ENCODE measurements at places on chromosomes 16 and 17. TPM values are rescaled to one million over a fixed set of nuclear protein-coding genes. Genes with fewer than 3 reads are reported as not detected.

DNA sequence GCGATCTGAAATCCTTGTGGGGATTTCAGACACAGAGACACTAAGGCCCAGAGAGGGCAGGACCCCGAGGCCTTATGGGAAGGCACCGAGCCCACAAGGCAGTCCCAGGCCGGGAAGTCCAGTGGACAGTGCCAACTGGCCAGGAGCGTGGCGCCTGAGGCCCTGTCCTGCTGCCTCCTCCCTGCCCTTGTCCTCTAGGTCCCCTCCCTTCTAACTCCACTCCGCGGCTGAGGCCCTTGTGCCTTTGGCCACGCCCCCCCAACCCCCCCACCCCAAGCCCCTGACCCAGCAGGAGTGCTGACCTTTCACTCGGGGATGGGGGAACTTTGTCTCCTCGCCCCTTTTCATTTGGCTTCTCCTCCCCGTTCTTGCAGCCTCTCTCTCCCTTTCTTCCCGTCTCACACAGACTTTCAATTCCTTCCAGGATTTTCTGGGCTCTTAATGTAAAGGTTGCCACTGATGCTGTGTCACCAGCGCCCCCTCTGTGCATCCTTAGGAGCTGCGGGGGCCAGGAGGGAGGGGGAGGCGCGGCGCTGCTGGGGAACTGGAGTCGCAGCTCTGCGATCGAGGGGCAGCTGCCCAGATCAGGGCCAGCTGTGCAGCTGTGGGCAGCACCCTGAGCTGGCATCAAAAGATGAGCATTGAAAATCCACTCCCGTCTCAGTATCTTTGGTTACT lies 29.1 kb downstream of the CRHR1 start:
- DNase-seq: no peak
- H3K36me3 ChIP-seq: no peaks in the 10 kb centered on the region
- no peak overlapping the region for H3K4me3 ChIP-seq
- H3K27me3 ChIP-seq: no peaks in the 10 kb centered on the region
- no peaks in the 10 kb centered on the region for H3K4me1 ChIP-seq
- H3K27ac ChIP-seq: no peak overlapping the region

- no peak overlapping the region for H3K27ac ChIP-seq
- no peak for DNase-seq
- H3K4me3 ChIP-seq: no peak overlapping the region
- H3K4me1 ChIP-seq: no peaks in the 10 kb centered on the region
- H3K36me3 ChIP-seq: no peaks in the 10 kb centered on the region
- H3K27me3 ChIP-seq: no peaks in the 10 kb centered on the region
Observed at GRCh38 chr17:62805234-62805633, 2.9 kb downstream of the MARCHF10 start.

DNA sequence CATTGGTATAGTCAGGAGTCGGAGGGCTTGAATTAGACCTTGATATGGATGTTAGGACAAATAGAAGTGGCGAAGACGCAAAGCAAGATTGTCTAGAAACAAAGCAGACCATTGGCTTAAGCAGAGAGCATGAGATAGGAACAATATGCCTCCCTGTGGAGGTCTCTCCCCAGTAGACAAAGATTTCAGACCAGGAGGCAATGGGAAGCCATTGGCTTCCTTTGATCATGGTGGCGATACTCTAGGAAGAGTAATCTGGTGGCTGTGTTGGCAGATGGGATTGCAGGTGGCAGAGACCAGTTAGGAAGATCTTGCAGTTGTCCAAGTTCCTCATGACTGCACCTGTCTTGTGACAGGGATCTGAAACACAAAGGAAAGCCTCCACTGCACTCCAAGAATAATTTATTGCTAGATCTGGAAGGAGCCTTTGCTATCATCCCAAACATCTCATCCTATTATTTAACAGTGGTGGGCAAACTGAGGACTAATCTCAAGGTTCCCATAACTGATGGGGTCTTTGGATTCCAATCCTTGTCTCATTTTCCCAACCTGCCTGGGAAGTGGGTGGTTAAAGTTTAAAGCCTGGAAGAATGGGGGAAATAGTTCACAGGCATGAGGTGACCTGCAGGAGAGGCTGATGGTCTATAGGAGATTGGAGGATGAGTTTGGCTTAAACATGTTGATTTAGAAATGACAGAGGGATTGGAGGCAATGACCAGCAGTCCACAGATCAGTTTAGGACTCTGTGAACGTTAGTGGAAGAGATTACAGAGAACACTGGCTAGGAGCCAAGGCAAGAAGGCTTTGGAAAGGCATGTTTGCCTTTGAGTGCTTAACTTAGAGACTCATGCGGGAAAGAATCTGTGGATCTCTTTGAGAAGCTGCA lies 37.0 kb downstream of the HLF start:
- H3K4me1 ChIP-seq: peaks cover 29% of the 10 kb centered on the region
- H3K36me3 ChIP-seq: no peaks in the 10 kb centered on the region
- DNase-seq: no peak
- H3K27ac ChIP-seq: no peak overlapping the region
- H3K4me3 ChIP-seq: no peak overlapping the region

GRCh38 chr16:64621616-64622015 lies 500.2 kb downstream of the CDH11 start:
- H3K27ac ChIP-seq: no peak overlapping the region
- no peak overlapping the region for H3K4me3 ChIP-seq
- no peak for DNase-seq
- H3K4me1 ChIP-seq: no peaks in the 10 kb centered on the region

DNA sequence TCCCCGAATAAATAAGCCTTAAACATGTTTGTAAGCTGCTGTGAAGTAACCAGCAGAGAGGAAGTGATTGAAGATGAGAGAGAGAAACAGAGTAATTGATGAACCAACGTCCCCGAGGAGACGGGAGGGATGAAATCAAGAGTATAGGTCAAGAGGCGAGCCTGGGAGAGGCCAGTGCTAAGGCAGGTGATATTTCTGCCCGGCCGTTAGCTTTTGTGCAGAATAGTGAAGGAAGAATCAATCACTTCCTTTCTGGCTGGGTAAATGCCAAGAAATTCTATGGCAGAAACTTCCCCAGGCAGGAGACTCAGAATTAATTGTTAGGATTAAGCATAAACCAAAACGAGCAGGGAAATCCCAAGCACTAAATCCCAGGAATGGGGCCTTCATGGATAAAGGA lies 273.8 kb downstream of the CDH13 start:
- H3K4me1 ChIP-seq: no peaks in the 10 kb centered on the region
- H3K36me3 ChIP-seq: no peaks in the 10 kb centered on the region
- no peak for DNase-seq
- H3K4me3 ChIP-seq: no peak overlapping the region
- H3K27ac ChIP-seq: no peak overlapping the region

- H3K4me1 ChIP-seq: no peaks in the 10 kb centered on the region
- no peak overlapping the region for H3K4me3 ChIP-seq
- H3K27ac ChIP-seq: no peak overlapping the region
- H3K27me3 ChIP-seq: no peaks in the 10 kb centered on the region
- H3K36me3 ChIP-seq: no peaks in the 10 kb centered on the region
Observed at GRCh38 chr17:70582777-70583176, 413.4 kb downstream of the KCNJ2 start.

DNA sequence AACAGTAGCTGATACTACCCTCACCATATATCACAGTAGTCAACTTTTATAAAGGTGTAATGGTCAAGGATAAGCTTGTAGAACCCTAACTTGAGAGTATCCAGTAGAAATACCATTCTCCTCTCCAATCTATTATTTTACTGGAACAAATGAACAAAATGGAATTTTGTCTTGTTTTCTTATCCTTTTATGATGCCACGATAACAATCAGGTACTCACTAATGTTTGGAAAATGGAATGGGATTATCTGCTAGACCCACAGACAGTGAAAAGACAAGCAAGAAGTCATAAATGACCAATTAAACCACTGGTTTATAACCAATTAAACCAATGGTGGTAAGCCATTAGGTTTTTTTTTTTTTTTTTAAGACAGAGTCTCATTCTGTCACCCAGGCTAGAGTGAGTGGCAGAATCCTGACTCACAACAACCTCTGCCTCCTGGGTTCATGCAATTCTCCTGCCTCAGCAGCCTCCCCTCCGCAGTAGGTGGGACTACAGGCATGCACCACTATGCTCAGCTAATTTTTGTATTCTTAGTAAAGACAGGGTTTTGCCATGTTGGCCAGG lies 10.4 kb downstream of the GPATCH8 start:
- H3K4me3 ChIP-seq: no peak overlapping the region
- DNase-seq: no peak
- H3K36me3 ChIP-seq: no peaks in the 10 kb centered on the region
- H3K4me1 ChIP-seq: no peaks in the 10 kb centered on the region
- H3K27ac ChIP-seq: no peak overlapping the region

DNA sequence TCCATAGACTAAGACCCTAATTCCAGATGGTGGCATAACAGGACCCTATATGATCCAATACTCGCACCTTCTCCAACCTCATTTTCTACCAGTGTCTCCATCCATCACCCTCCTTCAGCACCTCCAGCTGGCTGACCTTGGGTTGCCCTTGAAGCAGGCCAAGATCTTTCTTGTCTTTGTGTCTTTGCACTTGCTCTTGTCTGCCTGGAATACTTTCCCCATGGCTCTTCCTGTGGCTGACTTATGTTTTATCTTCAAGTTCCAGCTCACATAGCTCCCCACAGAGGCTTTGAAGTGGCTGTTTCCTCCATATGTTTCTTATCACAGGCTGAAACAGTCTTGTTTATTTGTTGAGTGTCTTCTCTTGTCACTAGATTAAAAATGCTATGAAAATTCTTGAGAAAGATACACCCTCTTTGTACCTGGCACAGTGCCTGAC lies 29.6 kb upstream of the MMD start:
- no peak for DNase-seq
- H3K27me3 ChIP-seq: no peaks in the 10 kb centered on the region
- no peaks in the 10 kb centered on the region for H3K36me3 ChIP-seq
- H3K4me3 ChIP-seq: no peak overlapping the region
- no peak overlapping the region for H3K27ac ChIP-seq

GRCh38 chr17:40355123-40355803 lies 9.3 kb downstream of the GJD3 start:
- no peak overlapping the region for H3K4me3 ChIP-seq
- H3K4me1 ChIP-seq: peaks cover 38% of the 10 kb centered on the region
- no peaks in the 10 kb centered on the region for H3K27me3 ChIP-seq
- H3K36me3 ChIP-seq: peaks cover 56% of the 10 kb centered on the region
- H3K27ac ChIP-seq: peak overlapping the region; percentile 55
- DNase-seq: peak; percentile 83

- H3K4me1 ChIP-seq: no peaks in the 10 kb centered on the region
- H3K27me3 ChIP-seq: no peaks in the 10 kb centered on the region
- H3K27ac ChIP-seq: no peak overlapping the region
- H3K4me3 ChIP-seq: no peak overlapping the region
Observed at GRCh38 chr17:1914661-1915083, 84.9 kb downstream of the RPA1 start.

DNA sequence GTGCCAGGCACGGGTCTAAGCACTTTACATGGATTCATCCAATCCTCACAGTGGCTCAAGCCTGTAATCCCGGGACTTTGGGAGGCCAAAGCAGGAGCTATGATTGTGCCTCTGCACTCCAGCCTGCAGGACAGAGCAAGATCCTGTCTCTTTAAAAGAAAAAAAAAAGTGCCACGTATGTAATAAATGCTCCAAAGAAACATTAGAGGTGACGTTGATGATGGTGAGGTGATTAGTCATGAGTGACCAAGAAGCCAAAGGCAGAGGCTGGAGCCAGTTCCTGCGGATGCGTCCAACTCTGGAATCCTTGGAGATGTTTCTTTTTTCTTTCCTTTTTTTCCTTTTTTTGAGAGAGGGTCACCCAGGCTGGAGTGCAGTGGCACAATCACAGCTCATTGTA lies 59.4 kb upstream of the SIAH1 start:
- H3K36me3 ChIP-seq: no peaks in the 10 kb centered on the region
- H3K4me3 ChIP-seq: no peak overlapping the region
- H3K27ac ChIP-seq: peak overlapping the region; percentile 56

GRCh38 chr17:82272495-82273326 lies 789 bp downstream of the CSNK1D start:
- H3K36me3 ChIP-seq: peaks cover 5% of the 10 kb centered on the region
- H3K27me3 ChIP-seq: no peaks in the 10 kb centered on the region
- DNase-seq: no peak
- peak overlapping the region; percentile 96 for H3K4me3 ChIP-seq
- H3K27ac ChIP-seq: peak overlapping the region; percentile 100

DNA sequence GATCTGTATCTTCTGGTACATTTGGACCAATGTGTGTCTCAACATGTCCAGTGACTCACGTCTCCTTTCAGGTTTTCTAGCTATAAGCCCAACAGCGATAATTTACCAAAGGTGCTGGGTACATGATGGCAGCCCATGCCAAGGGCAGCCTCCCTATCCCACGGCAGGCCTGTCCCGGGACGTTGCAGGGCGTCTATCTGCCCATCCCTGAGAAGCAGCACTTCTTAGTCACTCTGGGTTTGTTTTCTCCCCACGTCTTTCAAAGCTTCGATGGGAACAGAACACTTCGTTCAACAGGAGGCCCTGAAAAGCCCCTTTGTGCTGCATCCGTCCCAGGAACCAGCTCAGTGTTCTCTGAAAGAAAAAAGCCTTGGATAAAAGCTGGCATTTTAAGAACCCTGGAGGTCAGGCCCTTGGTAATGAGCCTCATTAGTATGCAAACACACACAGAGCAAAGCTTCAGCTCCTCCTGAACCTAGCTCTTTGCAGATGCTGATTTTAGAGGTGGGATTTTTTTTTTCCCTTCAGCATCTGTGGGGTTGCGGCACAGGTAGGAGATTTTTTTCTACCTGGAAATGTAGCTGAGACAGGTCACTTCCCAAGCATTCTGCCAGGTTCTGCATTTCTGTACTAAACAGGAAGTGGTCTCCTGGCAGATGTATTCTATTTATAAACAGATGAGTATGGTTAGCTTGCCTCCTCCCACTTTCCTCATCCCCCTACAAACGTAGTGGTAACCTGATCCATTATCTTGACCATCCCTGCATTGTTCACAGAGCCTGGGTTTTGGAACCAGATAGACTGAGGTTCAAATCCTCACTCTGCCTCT lies 17.5 kb upstream of the MT4 start:
- peaks cover 11% of the 10 kb centered on the region for H3K4me1 ChIP-seq
- H3K27me3 ChIP-seq: no peaks in the 10 kb centered on the region
- H3K4me3 ChIP-seq: no peak overlapping the region
- DNase-seq: no peak
- no peaks in the 10 kb centered on the region for H3K36me3 ChIP-seq
- peak overlapping the region; percentile 5 for H3K27ac ChIP-seq

GRCh38 chr16:53947642-53948041 lies 243.7 kb downstream of the FTO start:
- H3K36me3 ChIP-seq: no peaks in the 10 kb centered on the region
- no peak overlapping the region for H3K4me3 ChIP-seq
- peaks cover 6% of the 10 kb centered on the region for H3K4me1 ChIP-seq
- no peaks in the 10 kb centered on the region for H3K27me3 ChIP-seq

- no peaks in the 10 kb centered on the region for H3K4me1 ChIP-seq
- no peaks in the 10 kb centered on the region for H3K27me3 ChIP-seq
- no peak for DNase-seq
- no peak overlapping the region for H3K4me3 ChIP-seq
- H3K27ac ChIP-seq: peak overlapping the region; percentile 52
Observed at GRCh38 chr16:14181371-14182050, 110.4 kb downstream of the MRTFB start.

AANAT gene
- not detected for total RNA-seq

TSPAN10 gene
- not detected for total RNA-seq

TEFM gene
- 11.0 TPM for total RNA-seq

NOTUM gene
- not detected for total RNA-seq

PSMD3 gene
- total RNA-seq: 88.8 TPM

CCL8 gene
- not detected for total RNA-seq

All from right atrium auricular region (tissue), 2 donors.